Tibial artery (tissue), 4 donors: ENCODE measurements at places on chromosomes 1 and 21.

GRCh38 chr1:200665861-200666260 lies 3.8 kb downstream of the DDX59 start:
- peaks cover 51% of the 10 kb centered on the region for H3K4me1 ChIP-seq
- no peak overlapping the region for H3K4me3 ChIP-seq
- H3K27ac ChIP-seq = peak overlapping the region; percentile 41
- H3K36me3 ChIP-seq = peaks cover 36% of the 10 kb centered on the region

GRCh38 chr1:246597340-246597739 lies 31.1 kb downstream of the CNST start:
- peak; percentile 59 for DNase-seq
- peaks cover 21% of the 10 kb centered on the region for H3K4me1 ChIP-seq
- no peak overlapping the region for H3K4me3 ChIP-seq
- H3K27ac ChIP-seq = peak overlapping the region; percentile 21
- no peaks in the 10 kb centered on the region for H3K27me3 ChIP-seq

- DNase-seq = no peak
- H3K36me3 ChIP-seq = no peaks in the 10 kb centered on the region
- H3K27ac ChIP-seq = no peak overlapping the region
- no peak overlapping the region for H3K4me3 ChIP-seq
Observed at GRCh38 chr1:200115532-200115931, 88.0 kb downstream of the NR5A2 start.

DNA sequence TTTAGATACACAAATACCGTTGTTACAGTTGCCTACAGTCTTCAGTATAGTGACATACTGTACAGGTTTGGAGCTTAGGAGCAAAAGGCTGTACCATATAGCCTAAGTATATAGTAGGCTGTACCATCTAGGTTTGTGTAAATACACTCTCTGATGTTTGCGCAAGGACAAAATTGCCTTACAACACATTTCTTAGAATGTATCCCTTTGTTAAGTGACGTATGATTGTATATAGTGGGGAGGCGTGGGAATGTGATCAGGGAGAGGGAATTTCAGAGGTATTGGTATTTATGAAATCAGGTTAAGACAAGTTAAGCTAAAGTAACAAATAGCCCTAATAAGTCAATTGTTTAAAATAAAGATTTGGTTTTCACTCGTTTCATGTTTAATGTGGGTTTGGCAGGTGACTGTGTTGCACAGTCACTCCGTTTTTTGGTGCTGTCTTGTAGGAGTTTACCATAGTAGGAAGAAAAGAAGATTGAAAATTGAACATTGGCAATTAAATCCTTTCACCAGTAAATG lies 2.7 kb downstream of the GORAB start:
- no peaks in the 10 kb centered on the region for H3K27me3 ChIP-seq
- H3K36me3 ChIP-seq = peaks cover 8% of the 10 kb centered on the region
- no peak for DNase-seq
- no peak overlapping the region for H3K27ac ChIP-seq
- H3K4me3 ChIP-seq = no peak overlapping the region

GRCh38 chr1:210364479-210364878 lies 35.8 kb downstream of the HHAT start:
- no peak for DNase-seq
- H3K4me1 ChIP-seq = peaks cover 5% of the 10 kb centered on the region
- H3K36me3 ChIP-seq = no peaks in the 10 kb centered on the region

DNA sequence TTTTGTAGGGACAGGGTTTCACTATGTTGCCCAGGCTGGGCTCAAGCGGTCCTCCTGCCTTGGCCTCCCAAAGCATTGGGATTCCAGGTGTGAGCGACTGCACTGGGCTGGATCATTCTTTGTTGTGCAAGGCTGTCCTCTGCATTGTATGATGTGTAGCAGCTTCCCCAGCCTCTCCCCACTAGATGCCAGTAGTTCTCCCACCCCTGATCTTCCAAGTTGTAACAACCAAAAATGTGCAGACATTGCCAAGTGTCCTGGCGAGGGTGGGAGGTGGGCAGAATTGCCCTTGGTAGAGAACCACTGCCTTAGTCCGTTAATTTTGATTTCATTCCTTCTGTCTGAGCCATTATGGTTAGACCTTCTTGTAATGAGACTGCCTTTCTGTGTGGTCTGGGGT lies 7.2 kb downstream of the GALNT2 start:
- H3K4me3 ChIP-seq = no peak overlapping the region
- H3K27ac ChIP-seq = peak overlapping the region; percentile 69
- no peaks in the 10 kb centered on the region for H3K4me1 ChIP-seq

- no peaks in the 10 kb centered on the region for H3K36me3 ChIP-seq
- no peak overlapping the region for H3K27ac ChIP-seq
- no peaks in the 10 kb centered on the region for H3K27me3 ChIP-seq
- no peak overlapping the region for H3K4me3 ChIP-seq
Observed at GRCh38 chr1:176448340-176448739, 14.6 kb upstream of the PAPPA2 start.

DNA sequence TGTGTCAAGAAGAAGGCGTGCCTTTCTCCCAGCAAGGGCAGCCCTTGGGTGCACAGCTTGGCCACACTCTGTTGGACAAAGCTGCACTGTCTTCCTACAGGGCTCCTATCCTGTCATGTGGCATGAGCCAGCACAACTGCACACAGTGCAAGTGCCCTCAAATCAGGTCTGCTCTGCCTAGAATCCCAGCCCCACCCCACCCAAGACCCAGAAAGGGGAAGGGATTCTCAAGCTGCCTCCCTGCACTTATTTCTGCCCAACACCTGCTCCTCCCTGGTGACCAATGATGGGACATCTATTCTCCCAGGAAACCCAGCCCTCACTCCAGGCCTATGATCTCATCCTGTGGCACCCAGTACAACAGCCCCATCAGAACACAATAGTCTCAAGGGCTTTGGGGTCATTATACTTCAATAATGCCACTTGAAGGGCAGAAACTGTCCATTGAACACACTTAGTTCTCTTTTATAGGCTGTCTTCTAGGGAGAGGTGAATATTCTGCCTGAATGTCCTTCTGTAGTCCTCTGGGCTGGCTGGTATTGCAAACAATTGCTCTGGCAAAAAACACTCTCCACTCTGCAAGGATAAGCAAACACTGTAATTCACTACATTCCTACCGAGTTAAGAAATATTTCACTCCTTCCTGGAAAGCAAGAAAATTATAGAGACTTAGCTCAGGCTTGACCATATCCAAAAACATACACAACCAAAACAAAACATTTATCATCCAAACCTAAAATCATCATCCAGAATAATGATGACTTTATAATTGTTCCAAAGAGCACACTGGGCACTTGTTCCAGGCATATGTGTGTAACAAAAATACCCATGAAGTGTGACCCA lies 43.1 kb upstream of the IGSF3 start:
- DNase-seq = no peak
- H3K36me3 ChIP-seq = no peaks in the 10 kb centered on the region
- H3K27me3 ChIP-seq = no peaks in the 10 kb centered on the region

GRCh38 chr1:161872506-161872905 lies 106.4 kb downstream of the ATF6 start:
- DNase-seq = no peak
- H3K27me3 ChIP-seq = no peaks in the 10 kb centered on the region
- no peak overlapping the region for H3K4me3 ChIP-seq
- H3K36me3 ChIP-seq = no peaks in the 10 kb centered on the region

GRCh38 chr1:58465825-58466629 lies 80.5 kb downstream of the OMA1 start:
- H3K4me1 ChIP-seq = no peaks in the 10 kb centered on the region
- H3K27ac ChIP-seq = no peak overlapping the region
- no peaks in the 10 kb centered on the region for H3K36me3 ChIP-seq
- no peak overlapping the region for H3K4me3 ChIP-seq
- DNase-seq = no peak
- H3K27me3 ChIP-seq = no peaks in the 10 kb centered on the region

DNA sequence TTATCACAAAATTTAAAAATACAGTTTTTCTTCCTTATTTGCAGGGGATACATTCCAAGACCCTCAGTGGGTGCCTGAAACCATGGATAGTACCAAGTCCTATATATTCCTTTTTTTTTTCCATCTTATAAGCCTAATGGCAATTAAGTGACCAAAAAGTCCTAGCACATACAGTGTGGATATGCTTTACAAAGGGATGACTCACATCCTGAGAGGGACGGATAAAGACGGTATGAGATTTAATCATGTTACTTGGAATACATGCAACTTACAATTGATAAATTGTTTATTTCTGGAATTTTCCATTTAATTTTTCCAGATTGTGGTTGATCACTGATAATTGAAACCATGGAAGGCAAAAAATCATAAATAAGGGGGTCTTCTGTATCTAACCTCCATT lies 181.2 kb upstream of the BRINP3 start:
- DNase-seq = no peak
- no peak overlapping the region for H3K27ac ChIP-seq
- H3K36me3 ChIP-seq = no peaks in the 10 kb centered on the region
- no peaks in the 10 kb centered on the region for H3K4me1 ChIP-seq
- no peak overlapping the region for H3K4me3 ChIP-seq

DNA sequence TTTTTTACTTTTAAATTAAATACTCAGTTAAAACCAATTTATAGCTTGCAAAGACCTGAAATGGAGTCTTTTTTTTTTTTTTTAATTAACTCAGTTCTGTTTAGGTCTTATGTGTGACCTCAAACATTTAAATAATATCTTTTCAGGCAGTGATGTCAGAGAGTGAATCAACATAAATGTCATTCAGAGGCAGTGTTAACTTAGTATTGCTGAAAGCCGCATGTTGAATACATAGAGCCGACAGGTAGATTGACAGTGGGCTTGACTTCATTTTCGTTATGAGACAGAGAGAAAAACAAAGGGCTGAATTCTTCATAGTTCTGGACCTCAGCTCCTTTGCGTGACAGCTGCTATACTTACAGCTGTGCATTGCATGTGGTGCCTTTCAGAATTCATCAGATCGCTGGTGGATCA lies 51.5 kb downstream of the PRDM2 start:
- no peaks in the 10 kb centered on the region for H3K36me3 ChIP-seq
- no peak for DNase-seq
- H3K4me3 ChIP-seq = no peak overlapping the region
- H3K4me1 ChIP-seq = no peaks in the 10 kb centered on the region
- no peak overlapping the region for H3K27ac ChIP-seq

GRCh38 chr1:168767894-168768584 lies 39.0 kb upstream of the DPT start:
- no peak for DNase-seq
- no peak overlapping the region for H3K4me3 ChIP-seq
- H3K27ac ChIP-seq = no peak overlapping the region
- H3K4me1 ChIP-seq = no peaks in the 10 kb centered on the region
- no peaks in the 10 kb centered on the region for H3K36me3 ChIP-seq

GRCh38 chr1:91864017-91864700 lies 21.8 kb downstream of the TGFBR3 start:
- no peak overlapping the region for H3K4me3 ChIP-seq
- no peak overlapping the region for H3K27ac ChIP-seq
- no peaks in the 10 kb centered on the region for H3K27me3 ChIP-seq
- peaks cover 15% of the 10 kb centered on the region for H3K36me3 ChIP-seq
- H3K4me1 ChIP-seq = no peaks in the 10 kb centered on the region

DNA sequence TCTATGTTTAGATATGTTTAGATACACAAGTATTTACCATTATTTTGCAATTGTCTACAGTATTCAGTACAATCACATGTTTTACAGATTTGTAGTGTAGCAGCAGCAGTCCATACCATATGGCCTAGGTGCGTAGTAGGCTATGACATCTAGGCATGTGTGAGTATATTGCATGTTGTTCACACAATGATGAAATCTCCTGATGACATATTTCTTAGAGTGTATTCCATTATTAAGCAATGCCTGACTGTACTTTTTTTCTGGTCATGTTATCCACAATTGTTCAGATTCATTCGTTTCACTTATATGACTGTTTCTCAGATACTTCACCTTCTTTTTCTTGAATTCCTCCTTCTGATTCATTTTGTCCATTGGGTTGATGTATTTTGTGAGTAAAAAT lies 9.9 kb upstream of the BACE2 start:
- H3K4me3 ChIP-seq = no peak overlapping the region
- no peaks in the 10 kb centered on the region for H3K36me3 ChIP-seq
- H3K27me3 ChIP-seq = peaks cover 2% of the 10 kb centered on the region
- H3K4me1 ChIP-seq = no peaks in the 10 kb centered on the region
- no peak overlapping the region for H3K27ac ChIP-seq
- no peak for DNase-seq

DNA sequence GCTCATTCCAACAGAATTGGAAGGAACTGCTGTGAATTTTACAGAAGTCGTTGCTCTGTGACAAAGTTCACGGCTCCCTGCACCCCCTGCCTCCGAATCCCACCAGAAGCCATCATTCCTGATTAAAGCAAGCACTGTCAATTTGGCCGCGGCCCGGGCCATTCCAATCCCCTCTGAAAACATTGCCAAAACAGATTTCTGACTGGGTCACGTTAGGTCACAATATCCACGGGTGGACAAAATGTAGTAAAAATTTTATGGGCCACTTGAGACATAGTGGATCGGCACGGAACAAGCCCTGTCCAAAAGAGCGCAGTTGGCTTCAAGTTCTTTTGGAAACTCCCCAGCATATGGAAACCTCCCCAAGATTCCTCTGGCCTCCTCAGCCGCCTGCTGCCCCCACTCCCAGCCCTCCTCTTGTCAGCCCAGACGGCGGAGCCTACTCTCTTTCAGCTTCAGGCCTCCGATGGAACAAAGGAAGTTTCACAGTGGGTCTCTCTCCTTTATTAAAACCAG lies 67.2 kb upstream of the IFNAR2 start:
- H3K27ac ChIP-seq = no peak overlapping the region
- H3K27me3 ChIP-seq = peaks cover 16% of the 10 kb centered on the region
- peaks cover 5% of the 10 kb centered on the region for H3K4me1 ChIP-seq
- no peaks in the 10 kb centered on the region for H3K36me3 ChIP-seq
- DNase-seq = no peak

GRCh38 chr21:28154121-28154520 lies 838.6 kb downstream of the LTN1 start:
- DNase-seq = no peak
- no peaks in the 10 kb centered on the region for H3K4me1 ChIP-seq
- H3K27me3 ChIP-seq = no peaks in the 10 kb centered on the region

GRCh38 chr21:45097827-45098387 lies 23.5 kb downstream of the ADARB1 start:
- no peaks in the 10 kb centered on the region for H3K27me3 ChIP-seq
- peaks cover 100% of the 10 kb centered on the region for H3K4me1 ChIP-seq
- H3K4me3 ChIP-seq = no peak overlapping the region
- DNase-seq = no peak
- H3K27ac ChIP-seq = peak overlapping the region; percentile 66

- no peaks in the 10 kb centered on the region for H3K36me3 ChIP-seq
- no peak overlapping the region for H3K27ac ChIP-seq
- no peaks in the 10 kb centered on the region for H3K27me3 ChIP-seq
- H3K4me3 ChIP-seq = no peak overlapping the region
- no peak for DNase-seq
Observed at GRCh38 chr1:167575649-167576048, 22.1 kb upstream of the CREG1 start.

- H3K4me1 ChIP-seq = peaks cover 70% of the 10 kb centered on the region
- H3K36me3 ChIP-seq = no peaks in the 10 kb centered on the region
- DNase-seq = no peak
- H3K4me3 ChIP-seq = no peak overlapping the region
- no peak overlapping the region for H3K27ac ChIP-seq
Observed at GRCh38 chr21:36701756-36702621, 3.1 kb downstream of the SIM2 start.
